WERI-Rb-1 (cell line): ENCODE measurements at places on chromosomes 12 and 14.

- no peak for DNase-seq
Measured at GRCh38 chr12:9794484-9795093, 32.7 kb upstream of the KLRF1 start.

GRCh38 chr12:85617307-85618091 lies 218.7 kb downstream of the RASSF9 start:
- no peak for DNase-seq

DNA sequence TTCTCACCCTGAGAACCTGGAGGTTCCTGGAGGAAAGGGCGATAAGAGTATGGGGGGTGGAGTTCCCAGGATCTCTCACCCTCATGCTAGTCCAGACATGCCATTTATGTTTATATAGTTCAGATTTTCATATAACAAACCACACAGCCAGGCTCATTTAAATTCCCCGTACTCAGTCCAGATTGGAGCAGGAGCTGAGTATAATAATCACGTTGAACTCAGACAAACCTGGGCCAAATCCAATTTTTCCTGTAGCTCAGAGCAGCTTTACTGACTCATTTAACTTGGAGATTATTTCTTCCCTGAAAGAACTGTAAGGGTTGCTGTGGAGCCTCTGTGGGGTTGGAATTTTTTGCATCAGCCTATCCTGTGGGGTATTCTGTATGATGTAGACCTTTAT lies 660.8 kb downstream of the TMEM121 start:
- DNase-seq = no peak

DNA sequence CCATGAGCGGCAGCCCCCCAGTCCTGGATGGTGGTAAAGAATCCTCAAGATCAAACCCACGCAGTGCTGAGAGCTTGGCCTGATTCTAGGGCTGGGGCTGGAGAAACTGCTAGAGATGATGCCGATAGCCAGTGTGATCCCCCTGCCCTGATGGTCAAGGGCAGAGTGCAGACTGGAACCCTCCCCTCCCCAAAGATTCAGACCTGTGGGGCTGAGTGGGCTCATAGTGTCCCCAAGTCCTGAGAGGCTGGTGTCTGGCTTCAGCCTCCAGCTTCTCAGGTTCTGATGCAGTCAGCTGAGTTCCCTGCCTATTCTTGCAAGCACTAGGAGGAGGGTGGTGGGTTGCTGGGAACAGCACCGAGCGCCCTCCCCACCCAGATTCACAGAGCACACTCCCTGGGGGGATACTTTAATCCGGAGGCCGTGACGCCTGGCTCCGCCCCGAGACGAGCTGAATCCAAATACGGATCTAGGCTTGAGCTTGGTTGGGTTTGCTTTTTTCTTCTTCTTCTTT lies 11.9 kb downstream of the RHOF start:
- DNase-seq = peak; percentile 69

GRCh38 chr12:43281563-43281962 lies 270.4 kb downstream of the ADAMTS20 start:
- no peak for DNase-seq

DNA sequence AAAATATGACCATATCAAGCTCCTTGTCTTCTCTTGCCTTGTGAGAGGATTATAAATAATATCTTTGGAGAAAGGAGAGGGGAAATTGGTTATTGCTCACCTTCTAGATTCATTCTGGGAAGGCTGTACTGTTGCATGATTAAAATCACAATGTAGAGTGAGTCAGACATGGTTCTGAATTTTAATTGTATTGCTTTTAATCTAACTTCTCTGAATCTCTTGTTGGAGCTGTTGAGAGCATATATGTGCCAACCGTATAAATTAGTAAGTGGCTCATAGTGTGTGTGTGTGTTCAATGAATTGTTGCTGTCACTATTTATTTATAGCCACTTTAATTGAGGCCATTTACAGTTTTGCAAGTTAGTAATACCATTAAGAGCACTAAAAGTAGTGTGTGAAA lies 56.1 kb downstream of the KCNJ8 start:
- DNase-seq = no peak

GRCh38 chr12:67740711-67741110 lies 92.2 kb downstream of the DYRK2 start:
- DNase-seq = no peak

GRCh38 chr14:76820700-76821099 lies 5.5 kb upstream of the LRRC74A start:
- DNase-seq = no peak

- DNase-seq = no peak
Measured at GRCh38 chr14:83483063-83483462, 1949.4 kb upstream of the SEL1L start.

GRCh38 chr14:35866595-35867279 lies 40.6 kb downstream of the BRMS1L start:
- no peak for DNase-seq

DNA sequence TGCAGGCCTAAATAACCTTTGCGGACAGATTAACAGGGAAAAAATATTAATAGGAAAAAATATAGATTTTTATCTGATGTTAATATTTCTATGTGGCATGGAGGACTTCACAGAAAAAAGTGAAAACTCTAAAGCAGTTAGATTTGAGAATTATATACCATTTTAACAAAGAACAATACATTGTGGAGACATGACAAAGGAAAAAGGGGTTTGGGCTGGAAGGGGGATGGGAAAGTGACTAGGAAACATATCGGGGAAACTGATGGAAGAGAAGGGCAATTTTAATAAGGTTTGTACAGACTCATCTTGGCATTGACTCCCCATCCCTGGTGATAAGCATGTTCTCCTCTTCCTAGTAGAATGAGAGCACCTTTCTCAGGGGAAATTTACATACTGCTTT lies 21.0 kb upstream of the GPRC5D start:
- no peak for DNase-seq

DNA sequence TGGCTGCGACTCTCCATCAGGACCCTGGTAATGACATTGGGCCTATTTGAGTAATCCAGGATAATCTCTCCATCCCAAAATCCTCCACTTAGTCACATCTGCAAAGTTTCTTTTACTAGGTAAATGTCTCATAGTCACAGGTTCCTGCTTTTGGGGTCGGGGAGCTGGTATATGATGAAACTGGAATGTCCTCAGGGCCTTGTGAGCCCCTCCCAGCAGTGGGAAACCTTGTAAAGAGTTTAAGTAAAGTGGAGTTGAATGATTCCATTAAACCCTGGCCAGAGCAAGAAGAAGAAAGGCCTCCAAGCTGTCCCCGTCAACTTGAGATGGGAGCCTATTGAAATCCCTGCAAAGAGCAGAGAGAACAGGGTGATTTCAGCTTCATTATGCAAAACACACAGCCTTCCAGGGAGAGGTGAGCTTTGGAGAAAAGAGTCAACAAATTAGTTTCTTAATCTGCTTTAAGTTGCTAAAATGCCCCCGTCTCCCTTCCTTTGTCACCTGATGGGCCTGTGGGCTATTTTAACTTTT lies 12.6 kb downstream of the WSCD2 start:
- no peak for DNase-seq

GRCh38 chr14:75764020-75764419 lies 103.0 kb downstream of the TTLL5 start:
- no peak for DNase-seq

- no peak for DNase-seq
Measured at GRCh38 chr14:61720294-61720661, 25.0 kb downstream of the HIF1A start.

GRCh38 chr14:68575426-68575825 lies 217.4 kb downstream of the ZFP36L1 start:
- DNase-seq = no peak

- DNase-seq = no peak
Measured at GRCh38 chr12:116343331-116343884, 65.9 kb upstream of the MED13L start.

- peak; percentile 50 for DNase-seq
Measured at GRCh38 chr12:12792421-12792820, 7.0 kb downstream of the APOLD1 start.

- no peak for DNase-seq
Measured at GRCh38 chr12:17928708-17929366, 161.2 kb downstream of the RERGL start.

DNA sequence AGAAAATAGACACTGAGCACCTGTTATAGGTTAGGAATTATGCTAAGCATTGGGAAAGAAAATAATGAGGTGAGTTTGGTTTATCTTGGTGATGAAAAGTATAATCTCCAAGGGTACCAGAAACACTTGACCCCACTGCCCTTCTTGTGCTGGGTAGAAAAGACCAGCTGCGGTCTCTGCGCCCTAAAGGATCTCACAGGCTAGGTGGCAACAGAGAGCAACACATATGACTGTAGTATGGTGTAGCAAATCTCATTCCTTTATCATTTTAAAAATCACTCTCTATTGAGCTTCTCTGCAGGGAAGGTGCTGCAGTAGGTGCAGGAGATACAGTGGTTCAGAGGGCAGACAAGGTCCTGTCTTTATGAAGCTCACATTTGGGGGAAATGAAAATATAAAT lies 26.1 kb downstream of the NRXN3 start:
- DNase-seq = peak; percentile 11

DNA sequence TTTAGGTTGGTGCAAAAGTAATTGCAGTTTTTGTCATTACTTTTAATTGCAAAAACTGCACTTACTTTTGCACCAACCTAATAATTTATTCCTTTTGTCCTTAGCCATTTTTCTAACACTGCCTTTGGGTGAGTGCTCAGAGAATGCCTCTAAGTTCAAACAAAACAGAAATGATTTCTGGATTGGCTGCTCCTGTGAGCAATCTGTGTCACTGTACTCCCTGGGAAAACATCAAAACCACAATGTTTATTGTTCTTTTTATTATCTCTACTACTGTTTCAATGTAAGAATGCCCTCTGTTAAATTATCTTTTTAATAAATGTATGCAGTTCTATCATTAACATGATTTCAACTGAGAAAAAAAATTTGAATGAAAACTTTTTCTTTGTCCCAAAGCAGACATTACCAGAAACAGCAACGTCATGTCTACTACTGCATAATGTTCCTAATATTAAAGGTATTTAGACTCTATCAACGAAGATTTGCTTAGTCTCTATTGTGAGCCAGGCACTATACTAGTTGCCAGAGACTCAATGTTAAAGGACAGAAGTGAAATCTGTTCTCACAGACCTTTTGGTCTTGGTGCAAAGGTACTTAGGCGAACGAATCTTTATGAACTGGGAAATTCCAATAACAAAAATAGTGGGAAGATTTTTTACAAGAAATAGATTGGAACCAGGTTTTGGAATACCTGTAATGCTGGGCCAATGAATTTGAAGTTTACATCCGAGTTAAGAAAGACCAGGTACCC lies 6.2 kb downstream of the SLC41A2 start:
- DNase-seq = no peak

GRCh38 chr14:73738518-73739173 lies 24.5 kb upstream of the PNMA1 start:
- no peak for DNase-seq

GRCh38 chr14:88384718-88385117 lies 739 bp upstream of the SPATA7 start:
- DNase-seq = no peak

GRCh38 chr14:55699131-55700057 lies 119.4 kb downstream of the KTN1 start:
- no peak for DNase-seq

DNA sequence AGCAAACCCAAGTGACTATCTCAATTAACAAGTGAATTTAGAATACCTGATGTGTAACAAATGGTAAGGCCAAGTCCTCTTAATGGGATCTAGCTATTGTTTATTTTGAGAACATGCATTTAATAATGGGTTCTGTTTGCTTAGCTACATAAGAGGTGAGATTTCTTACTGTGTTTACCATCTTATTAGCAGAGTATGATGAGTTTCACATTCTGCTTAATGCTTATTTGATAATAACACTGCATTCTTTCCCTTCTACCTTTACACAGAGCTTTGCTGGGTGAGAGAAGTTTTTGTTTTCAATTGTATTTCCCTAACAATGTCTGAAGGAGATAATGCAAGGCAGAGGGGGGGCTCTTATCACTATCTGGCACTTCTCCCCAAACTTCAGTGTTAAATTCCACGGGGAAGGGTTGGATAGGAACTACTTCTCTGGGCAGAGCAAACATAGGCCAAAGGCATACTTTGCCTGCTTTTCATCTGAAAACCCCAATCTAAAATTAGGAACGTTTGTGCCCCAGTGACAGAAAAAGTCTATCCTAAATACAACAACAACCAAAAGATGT lies 129.0 kb upstream of the ATXN7L3B start:
- DNase-seq = no peak

GRCh38 chr12:96979532-96979931 lies 72.5 kb downstream of the NEDD1 start:
- DNase-seq = no peak

- peak; percentile 59 for DNase-seq
Measured at GRCh38 chr12:13539051-13539450, 342.5 kb downstream of the EMP1 start.

DNA sequence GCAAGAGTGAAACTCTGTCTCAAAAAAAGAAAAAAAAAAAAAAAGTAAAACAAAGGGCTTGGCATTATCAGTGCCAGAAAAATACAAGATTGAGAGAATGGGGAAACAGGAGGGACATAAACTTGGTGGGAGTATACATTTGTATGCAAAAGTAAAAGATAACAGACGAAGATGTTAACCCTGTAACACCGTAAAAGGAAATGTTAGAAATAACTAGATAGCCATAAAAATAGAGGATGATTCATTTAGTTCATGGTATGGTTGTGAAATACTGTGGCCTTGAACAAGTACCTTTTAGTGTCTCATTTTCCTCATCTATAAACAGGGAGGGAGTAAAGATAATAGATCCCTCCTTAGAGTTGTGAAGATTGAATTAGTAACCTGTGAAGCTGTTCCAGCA lies 33.3 kb downstream of the ATP2A2 start:
- no peak for DNase-seq

DNA sequence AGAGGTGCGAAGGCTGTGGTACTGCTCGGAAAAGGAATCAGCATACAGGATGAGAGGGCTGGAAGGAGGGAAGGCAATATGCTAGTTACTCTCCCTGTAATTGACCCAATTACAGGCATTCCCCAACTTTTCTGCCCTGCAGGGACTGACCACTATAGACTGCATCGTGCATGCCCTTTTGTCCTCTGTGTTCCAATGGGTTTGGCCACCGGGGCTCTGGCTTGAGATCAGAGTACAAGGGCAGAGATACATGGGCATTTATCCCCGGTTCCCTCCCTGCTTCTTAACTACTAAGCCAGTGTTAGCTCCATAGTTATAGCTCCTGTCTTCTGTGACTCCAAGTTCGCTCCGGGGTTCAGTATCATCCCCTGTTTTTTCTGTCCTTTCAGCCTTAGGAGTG lies 59.7 kb downstream of the GTF2A1 start:
- no peak for DNase-seq
